ENCODE measurements at places on chromosomes 12 and 14.

DNA sequence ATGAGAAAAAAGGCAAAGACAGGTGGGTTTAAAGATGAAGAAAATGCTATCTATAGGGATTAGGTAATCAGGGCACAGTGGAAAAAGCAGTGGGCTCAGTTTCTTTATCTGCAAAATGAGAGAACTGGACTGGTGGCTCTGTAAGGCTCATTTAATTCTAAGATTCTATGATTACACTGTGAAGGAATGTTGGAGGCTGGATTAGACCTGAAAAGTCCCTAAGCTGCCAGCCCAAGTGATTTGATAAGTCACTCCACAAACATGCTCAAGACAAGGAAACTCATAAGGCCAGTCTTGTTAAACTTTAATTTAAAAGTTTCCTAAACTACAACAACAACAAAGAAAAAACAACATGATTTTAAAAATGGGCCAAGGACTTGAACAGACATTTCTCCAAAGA is 75.1 kb downstream of the DCAF5 start:
- no peak for DNase-seq

GRCh38 chr12:57058454-57058853 is 8.5 kb upstream of the MYO1A start:
- no peak for DNase-seq

GRCh38 chr14:39265033-39265432 is 31.3 kb downstream of the MIA2 start:
- no peak for DNase-seq

- DNase-seq: no peak
Observed at GRCh38 chr14:50768680-50769079, 62.3 kb downstream of the NIN start.

DNA sequence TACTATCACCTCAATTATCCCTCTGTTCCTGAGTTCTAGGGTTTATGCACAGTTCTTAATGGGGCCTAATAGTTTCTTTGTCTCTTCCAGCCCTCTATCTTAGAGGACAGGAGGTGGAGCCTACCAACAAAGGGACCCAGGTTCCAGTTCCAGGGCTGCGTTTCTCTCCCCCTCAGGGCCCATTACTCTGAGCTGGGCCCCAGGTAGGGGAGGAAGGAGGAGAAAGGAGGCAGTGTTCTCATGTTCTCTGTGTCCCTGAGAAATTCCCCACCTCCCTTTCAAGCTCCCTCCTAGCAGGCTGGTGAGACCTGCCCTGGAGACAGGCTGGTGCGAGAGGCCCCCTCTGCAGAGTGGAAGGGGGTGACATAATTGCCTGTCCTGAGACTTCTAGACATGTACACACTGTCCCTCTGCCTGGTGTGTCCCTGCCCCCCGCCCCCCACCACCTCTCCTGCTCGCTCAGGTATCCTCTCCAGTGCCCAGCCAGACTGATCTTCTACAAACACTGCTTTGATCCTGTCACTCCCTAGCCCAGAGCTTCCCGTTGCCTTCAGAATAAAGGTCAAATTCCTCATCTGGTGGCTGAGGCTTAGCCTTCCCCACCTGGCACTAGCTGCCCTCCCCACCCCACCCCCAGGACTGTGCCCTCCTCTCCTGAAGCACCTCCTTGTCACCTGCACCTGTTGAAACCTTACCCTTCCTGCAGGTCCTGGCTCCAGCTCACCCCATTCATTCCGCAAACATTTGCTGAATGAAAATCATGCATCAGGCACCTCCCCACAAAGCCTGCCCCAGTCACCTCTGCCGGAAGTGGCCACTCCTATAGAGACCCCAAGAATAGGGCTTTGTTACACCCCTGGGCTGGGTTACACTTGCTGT is 21.1 kb upstream of the KRT8 start:
- no peak for DNase-seq

Measured in stimulated activated CD4-positive, alpha-beta T cell treated with anti-CD3 and anti-CD28 coated beads, Interleukin-1b, Interleukin-23, amount 100 ng/mL, for 4 hours (primary cell).